SK-N-SH (cell line): ENCODE measurements at places on chromosomes 2 and 18. TPM values are rescaled to one million over a fixed set of nuclear protein-coding genes. Genes with fewer than 3 reads are reported as not detected.

DNA sequence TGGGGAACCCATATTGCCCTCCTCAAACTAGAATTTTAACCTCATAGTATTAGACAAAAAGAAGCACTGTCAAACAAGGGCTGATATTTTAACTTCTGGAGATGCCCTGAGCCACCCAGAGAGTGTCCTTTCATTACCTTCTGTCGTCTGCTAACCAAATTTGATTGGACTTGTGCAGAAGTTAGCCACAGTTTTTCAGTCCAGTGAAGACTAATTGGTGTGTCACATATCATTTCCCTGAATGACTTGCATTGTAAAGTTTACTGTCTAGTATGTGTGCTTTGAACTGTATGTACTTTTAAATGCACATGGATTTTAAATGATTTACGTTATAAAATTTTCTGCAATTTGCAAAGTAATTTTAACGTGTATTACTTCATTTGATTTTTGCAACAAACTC lies 646.5 kb downstream of the SATB2 start:
- no peak overlapping the region for H3K27ac ChIP-seq
- H3K27me3 ChIP-seq = no peaks in the 10 kb centered on the region
- H3K4me1 ChIP-seq = no peaks in the 10 kb centered on the region
- no peak overlapping the region for H3K4me3 ChIP-seq
- H3K36me3 ChIP-seq = no peaks in the 10 kb centered on the region

DNA sequence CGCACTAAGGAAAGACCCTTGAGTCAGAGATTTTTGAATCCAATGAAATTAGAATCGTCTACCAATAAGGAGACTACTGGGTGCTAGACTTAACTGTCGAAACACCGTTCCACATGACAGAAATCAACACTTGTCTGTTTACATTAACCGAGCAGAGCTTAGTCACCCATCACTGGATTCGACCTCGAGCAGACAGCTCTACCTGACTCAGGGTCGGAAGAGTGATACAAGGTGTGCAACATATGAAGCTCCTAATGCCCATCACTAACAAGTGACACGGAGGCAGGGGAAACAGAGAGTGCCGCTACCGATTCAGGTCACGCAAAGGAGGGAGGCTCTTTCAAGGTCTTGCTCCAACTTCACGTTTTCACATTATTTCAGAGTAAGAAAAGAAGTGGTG lies 54.2 kb upstream of the FZD5 start:
- no peaks in the 10 kb centered on the region for H3K4me1 ChIP-seq
- DNase-seq = no peak
- no peaks in the 10 kb centered on the region for H3K36me3 ChIP-seq
- H3K27me3 ChIP-seq = no peaks in the 10 kb centered on the region

DNA sequence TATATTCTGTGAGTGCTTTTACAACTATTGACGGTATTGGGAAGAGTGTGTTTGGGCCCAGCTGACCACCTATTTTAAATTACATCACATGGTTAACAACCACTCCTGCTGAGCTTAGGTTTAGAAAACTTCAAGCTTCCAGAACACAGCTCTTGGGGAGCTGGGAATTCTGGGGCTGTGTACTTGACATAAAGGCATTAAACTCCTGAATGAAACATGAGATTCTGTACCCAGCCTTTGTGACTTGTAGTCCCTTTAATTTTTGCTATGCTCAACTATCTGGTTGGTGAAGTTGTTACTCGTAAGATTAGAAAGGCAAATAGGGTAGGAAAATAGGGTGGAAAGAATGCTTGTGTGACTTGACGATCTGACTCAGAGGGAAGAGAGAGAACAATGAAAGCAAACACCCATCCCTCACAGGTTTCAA lies 66.9 kb downstream of the LTBP1 start:
- H3K4me1 ChIP-seq = no peaks in the 10 kb centered on the region
- no peak overlapping the region for H3K4me3 ChIP-seq
- no peaks in the 10 kb centered on the region for H3K27me3 ChIP-seq
- DNase-seq = no peak

DNA sequence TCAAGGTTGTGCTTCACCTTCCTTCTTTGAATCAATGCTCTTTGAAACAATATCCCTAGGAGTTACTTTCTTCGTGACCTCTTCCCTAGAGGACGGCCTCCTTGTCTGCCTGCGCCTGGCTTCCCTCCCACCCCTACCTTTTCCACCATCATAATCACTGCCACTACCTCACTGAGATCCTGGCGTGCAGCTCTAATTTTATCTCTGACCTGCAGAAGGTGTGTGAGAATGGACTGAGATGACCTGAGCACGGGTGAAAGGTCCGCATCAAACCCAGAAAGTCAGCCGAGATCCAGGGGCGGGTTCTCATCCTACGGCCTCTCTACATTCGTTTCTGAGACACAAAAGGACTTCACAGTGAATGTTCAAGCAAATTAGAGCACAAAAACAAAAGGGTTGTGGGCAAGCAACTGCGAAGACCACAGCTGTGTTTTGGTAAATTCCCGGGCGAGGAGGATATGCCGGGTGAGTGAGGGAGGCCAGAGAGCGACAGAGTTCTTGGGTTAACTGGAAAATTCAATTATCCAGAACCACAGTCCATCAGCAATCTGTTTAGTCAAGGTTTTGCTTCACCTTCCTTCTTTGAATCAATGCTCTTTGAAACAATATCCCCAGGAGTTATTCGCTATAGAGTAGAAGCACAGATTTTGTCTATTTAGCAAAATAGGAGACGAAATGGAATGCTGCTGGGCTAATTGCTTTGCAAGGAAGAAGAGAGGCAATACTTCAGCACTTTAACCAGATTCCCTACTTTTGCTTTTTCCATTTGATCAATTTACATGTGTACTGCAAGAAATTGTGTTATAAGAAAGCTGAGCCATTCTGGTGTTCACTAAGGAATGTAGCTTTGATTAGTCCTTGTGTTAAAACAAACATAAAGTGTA lies 212.6 kb downstream of the ACKR3 start:
- H3K27me3 ChIP-seq = no peaks in the 10 kb centered on the region; the same call in 1 of the 2 replicates
- no peaks in the 10 kb centered on the region for H3K4me1 ChIP-seq
- H3K4me3 ChIP-seq = no peak overlapping the region
- no peak overlapping the region for H3K27ac ChIP-seq
- no peak for DNase-seq

The IL1F10 gene
- polyA plus RNA-seq = not detected in 2 replicates

The STPG4 gene
- polyA plus RNA-seq = 0.20 and 0.21 TPM in 2 replicates
